ENCODE measurements at places on chromosomes 16 and 17.

DNA sequence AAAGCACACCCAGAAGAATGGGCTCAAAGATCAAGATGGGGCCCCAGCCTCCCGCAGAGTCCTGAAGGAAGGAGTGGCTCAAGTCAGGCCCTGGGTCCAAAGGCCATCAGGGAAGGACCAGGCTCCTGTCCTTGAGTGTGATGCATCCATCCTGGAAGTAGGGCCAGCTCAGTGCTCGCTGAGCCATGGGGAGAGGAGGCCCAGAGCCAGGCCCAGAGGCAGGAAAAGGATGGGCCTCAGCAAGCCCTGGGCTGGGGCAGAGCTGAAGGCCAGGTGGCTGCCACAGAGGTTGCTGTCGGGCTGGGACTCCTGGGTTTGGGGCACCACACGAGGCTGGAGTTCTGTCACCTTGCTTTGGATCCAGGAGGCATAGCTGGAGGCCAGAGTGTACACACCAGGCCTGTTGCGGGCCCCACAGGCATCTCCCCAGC is 3.7 kb downstream of the PRSS8 start:
- DNase-seq = no peak

- DNase-seq = no peak
Measured at GRCh38 chr16:60230666-60231065, 1496.5 kb upstream of the GOT2 start.

DNA sequence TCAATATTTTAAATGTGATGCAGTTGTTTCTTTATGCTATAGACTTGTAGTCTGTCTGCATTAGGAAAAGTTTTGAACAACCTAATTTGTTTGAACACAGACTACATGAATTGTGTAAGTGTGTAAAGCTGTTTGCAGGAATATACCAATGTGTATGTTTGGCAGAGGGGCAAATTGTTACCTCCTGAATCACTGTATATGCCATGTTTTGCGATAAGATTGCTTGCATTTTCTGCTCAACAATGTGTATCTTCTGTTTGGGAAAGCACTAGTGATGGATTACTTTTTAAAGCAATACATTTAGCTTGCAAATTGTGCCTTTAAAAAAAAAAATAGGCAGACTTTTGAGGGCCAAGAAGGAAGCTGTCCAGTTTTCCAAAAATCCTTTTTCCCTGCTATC is 14.6 kb downstream of the RBBP6 start:
- no peak for DNase-seq

DNA sequence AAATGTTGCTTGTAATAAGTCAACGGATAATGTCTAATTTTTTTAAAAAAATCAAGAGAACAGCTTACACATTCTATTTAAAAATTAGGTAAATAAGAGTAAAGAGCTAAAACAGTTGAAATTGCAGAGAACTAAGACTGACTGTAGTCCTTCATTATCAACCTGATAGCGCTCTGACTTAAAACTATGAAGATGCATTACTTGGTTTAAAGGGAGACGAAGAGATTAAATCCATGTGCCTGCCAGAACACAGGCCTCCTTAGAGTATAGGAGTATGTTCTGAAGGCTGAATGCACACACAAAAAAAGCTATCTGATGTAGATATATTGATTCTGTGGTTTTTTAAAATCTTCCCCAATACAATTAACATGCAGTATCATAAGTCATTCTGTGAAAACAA is 28.5 kb downstream of the GLG1 start:
- no peak for DNase-seq

- DNase-seq = no peak
Measured at GRCh38 chr16:85347213-85347591, 234.9 kb upstream of the CIBAR2 start.

GRCh38 chr17:80345841-80346497 is 69.0 kb upstream of the ENDOV start:
- no peak for DNase-seq

- no peak for DNase-seq
Measured at GRCh38 chr16:30444231-30445148, 1.2 kb downstream of the SEPHS2 start.

- DNase-seq = no peak
Measured at GRCh38 chr16:9183682-9184353, 92.4 kb downstream of the HAPSTR1 start.

GRCh38 chr16:81263470-81264220 is 25.2 kb downstream of the BCO1 start:
- DNase-seq = no peak

DNA sequence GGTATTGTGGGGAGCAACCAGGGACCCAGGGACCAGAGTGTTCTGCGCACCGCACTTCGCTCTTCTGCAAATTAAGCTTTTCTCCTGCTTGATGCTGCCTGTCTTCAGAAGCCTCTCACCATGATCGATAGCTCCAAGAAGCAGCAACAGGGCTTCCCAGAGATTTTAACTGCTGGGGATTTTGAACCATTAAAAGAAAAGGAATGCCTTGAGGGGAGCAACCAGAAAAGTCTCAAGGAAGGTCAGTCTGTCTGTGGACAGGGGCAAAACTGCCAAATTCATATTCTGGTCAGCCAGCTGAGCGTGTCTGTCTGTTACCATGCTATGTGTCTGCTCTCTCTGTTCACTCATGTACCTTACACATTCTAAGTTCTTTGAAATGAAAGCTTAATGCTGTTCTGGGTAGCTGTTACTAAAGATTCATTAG is 115.7 kb downstream of the MRTFB start:
- no peak for DNase-seq

DNA sequence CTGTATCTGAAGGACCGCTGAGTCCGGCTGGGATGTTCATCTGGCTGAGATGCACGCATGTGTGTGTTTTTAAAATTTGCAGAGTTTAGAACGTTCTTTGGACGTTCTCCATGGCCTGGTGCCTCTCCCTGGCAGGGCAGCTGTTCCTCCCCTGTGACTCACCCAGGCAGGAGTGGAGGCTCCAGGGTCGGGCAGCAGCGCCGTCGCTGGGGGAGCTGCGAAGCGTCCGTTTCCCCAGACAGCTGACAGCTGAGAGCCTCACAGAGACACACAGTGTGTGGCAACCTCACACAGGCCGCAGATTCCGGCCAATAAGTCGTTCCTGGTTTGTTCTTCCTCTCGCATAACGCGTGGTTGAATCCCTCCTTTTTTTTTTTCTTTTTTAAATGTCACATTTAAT is 80.6 kb downstream of the OR1D5 start:
- DNase-seq = no peak

- no peak for DNase-seq
Measured at GRCh38 chr17:2084766-2085647, 30.1 kb downstream of the HIC1 start.

DNA sequence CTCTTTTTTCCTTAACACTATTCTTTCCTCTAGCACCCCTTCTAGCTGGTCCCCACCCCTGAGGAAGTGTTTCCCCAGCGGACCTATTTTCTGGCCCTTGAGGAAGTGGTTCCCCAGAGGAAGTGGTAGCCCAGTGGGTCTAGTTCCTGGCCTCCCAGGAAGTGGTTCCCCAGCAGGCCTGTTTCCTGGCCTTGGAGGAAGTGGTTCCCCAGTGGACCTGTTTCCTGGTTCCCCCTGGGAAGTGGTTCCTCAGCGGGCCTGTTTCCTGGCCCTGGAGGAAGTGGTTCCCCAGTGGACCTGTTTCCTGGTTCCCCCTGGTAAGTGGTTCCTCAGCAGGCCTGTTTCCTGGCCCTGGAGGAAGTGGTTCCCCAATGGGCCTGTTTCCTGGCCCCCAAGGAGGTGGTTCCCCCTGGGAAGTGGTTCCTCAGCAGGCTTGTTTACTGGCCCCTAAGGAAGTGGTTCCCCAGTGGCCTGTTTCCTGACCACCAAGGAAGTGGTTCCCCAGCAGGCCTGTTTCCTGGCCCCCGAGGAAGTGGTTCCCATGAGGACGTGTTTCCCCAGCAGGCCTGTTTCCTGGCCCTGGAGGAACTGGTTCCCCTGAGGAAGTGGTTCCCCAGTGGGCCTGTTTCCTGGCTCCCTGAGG is 58.3 kb downstream of the NTN1 start:
- no peak for DNase-seq
